ENCODE measurements at places on chromosomes 16 and 17.

- DNase-seq = no peak
Observed at GRCh38 chr16:24318680-24319079, 62.5 kb downstream of the CACNG3 start.

DNA sequence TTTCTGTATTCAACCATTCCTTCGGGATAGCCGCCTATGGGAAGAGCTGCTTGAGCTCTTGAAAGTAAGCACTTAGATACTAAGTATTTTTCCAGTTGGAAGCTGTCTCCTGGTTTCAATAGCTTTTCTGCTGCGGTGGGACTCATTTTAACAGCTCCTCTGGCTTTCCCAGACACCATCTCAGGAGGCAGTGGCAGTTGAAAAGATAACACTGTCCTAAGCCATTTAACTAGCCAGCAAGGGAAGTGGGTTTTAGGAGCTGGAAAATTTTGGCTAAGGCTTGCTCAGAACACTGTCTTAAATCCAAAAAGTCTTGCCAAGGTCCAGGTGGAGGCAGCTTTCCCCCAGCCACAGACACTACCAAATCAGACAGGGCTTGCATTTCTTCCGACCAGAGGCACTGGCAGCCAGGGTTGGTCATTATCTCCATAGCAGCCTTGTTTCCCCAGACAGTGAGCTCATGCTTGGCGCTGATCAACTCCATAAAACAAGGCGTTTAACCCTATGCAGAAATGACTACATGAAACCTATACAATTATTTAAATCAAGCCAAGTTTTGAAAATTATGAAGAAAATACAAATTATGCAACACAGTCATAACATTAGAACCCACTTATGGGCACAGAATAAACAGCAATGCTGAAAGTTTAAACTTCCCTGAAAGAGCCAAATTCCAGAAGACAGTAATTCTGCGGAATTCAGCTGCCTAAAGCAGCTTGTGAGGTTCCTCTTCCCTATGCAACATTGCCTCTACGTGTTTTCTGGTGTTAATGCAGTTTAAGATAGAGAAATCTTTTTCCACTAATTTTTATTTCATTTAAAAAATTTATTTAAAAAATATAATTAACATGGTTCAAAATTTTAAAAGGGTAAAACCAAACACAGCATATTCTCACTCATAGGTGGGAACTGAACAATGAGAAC lies 25.0 kb downstream of the GABARAPL2 start:
- DNase-seq = no peak

- DNase-seq = no peak
Observed at GRCh38 chr17:45908460-45908859, 14.1 kb downstream of the MAPT start.

GRCh38 chr16:57801809-57802340 lies 416 bp downstream of the KIFC3 start:
- no peak for DNase-seq

DNA sequence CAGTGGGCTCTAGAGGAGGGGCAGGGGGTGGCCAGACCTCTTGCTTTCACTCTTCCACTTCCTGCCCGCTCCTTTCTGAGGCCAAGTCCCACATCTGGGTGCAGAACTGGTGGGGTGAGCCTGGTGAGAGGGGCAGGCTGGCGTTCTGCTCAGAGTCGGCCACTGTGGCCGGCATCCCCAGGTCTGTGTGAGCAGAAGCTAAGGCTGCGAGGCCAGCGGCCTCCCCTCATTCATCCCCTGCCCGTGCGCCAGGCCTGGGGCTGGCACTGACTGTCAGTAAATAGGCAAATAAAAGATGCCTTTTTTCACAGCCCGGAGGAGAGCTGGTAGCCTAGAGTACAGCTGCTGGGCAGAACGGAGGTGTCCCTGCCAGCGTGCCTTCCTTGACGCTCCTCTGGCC lies 1.2 kb downstream of the DEF8 start:
- DNase-seq = no peak

DNA sequence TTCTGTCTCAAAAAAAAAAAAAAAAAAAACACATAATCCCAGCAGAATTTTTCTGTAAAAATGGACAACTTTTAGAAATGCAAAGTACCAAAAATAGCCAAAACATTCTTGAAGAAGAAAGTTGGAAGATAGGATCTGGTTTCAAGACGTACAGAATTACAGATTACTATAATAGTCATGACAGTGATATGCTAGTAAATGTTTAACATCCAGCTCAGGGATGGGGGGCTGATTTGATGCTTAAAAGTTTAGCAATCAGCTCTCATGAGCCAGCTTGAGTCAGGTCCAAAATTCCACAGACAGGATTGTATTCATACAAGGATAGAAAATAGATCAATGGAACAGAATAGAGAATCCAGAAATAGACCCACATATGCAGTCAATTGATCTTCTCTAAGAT lies 100.5 kb downstream of the CYB561 start:
- DNase-seq = no peak

- no peak for DNase-seq
Observed at GRCh38 chr16:28603381-28604185, 6.3 kb downstream of the SULT1A1 start.

GRCh38 chr16:26550111-26550610 lies 516.6 kb upstream of the C16orf82 start:
- no peak for DNase-seq

DNA sequence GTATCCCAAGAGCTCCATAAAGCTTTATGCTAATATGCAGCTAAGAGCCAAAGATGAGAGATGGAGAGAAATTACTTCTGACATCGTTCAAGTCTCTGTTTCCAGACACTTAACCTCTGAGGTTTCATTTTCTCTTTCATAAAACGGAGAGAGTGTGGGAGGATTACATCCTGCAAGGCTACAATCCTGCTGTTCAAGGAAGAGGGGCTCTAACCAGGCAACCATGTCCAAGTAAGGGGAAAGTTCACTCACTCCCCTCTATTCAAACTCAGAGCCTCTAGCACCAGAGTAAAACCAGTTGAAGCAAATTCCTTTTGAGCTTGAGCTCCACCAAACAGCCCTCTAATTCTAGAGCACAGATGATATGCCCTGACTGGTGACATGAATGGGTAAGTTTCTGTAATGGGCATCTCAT lies 397.4 kb downstream of the NPIPA8 start:
- no peak for DNase-seq

DNA sequence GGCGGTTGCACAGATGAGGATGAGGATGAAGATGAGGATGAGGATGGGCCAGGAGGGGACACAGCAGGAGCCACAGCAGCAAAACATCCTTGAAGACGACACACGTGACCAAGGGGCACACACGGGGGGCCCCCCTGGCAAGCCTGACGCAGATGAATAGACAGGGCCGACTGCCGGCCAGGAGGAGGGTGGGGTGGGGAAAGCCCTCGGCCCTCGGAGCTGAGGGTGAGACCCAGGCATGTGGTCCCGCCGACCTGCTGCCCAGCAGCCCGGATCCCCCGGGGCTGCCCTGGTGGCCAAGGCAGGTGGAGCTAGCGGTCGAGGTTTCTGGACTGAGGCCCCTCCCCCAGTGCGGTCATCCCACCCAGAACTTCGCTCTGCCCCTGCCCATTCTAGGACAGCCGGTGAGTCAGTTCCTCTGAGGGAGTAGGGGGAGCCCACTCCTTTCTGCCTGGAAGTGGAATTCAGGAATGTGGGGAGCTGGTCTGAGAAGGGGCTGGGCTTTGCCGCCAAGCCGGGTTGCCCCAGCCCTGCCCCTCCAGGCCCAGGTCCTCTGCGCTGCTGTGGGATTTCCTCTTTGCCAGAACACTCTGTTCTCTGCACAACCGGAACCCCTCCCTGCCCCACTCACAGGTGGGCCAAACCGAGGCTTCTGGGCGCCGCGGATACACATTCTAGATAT lies 9.9 kb downstream of the CYGB start:
- no peak for DNase-seq

GRCh38 chr17:2106308-2106955 lies 51.5 kb downstream of the HIC1 start:
- no peak for DNase-seq

DNA sequence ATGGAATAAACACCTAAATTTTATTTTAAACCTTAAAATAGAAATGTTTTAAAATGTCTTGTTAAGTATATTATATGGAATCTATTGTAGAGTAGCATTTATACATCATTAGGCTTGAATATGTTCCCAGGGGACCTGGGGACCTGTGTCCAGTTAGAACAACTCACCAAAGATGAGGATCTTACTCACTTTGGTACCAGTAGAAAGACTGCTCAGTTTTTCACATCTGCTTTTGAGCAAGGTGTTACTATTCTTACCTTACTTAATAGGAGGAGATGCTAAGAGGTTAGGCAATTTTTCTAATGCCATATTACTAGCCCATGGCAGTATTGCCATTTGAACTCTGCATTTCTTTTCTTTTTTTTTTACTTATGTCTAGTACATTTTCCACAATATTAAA lies 14.7 kb downstream of the STXBP4 start:
- DNase-seq = no peak

Measured in foreskin melanocyte (primary cell).